Tibial nerve (tissue), 4 donors: ENCODE measurements at places on chromosomes 1 and 21. TPM values are rescaled to one million over a fixed set of nuclear protein-coding genes. Genes with fewer than 3 reads are reported as not detected.

Gene CLCNKB
- total RNA-seq = 0.39 TPM

GRCh38 chr1:205596876-205597275 lies 34.9 kb downstream of the ELK4 start:
- no peaks in the 10 kb centered on the region for H3K4me1 ChIP-seq
- H3K4me3 ChIP-seq = no peak overlapping the region
- no peaks in the 10 kb centered on the region for H3K27me3 ChIP-seq
- DNase-seq = no peak
- H3K27ac ChIP-seq = no peak overlapping the region
- no peaks in the 10 kb centered on the region for H3K36me3 ChIP-seq

Gene ACKR1
- total RNA-seq = 128 TPM

DNA sequence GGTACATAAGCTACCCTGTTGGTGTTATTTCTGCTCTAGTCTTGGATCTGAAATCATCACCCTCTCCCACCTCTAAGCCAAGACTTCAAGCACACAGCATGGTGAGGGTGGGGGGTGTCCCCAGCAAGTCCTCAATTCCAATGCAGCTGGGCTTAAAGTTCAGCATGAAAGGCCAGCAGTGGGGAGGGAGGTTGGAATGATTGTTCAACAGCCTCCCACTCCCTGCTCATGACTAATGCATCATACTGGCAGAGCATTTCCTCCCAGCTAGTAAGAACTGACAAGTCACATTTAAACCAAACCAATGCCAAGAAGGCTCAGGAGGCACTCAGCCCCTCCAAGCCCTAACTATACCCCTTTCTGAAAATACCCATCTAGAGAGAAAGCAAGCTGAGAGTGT lies 50.1 kb downstream of the TIAM1 start:
- no peak overlapping the region for H3K4me3 ChIP-seq
- H3K27ac ChIP-seq = no peak overlapping the region
- H3K27me3 ChIP-seq = no peaks in the 10 kb centered on the region
- H3K4me1 ChIP-seq = no peaks in the 10 kb centered on the region

DNA sequence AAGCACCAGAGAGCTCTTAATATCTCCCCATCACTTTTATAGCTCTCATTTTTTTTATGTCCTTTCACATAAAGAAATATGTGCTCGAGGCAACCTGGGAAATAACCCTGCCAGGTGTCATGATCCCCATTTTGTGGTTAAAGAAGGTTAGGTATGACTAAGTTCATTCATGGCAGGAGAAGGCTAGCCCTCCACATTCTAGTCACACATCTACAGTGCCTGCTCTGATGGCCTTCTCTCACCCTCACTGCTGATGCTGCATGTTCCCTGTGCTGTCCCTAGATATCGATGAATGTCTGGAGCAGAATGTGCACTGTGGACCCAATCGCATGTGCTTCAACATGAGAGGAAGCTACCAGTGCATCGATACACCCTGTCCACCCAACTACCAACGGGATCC lies 187.5 kb downstream of the TPR start:
- H3K27me3 ChIP-seq = no peaks in the 10 kb centered on the region
- H3K4me3 ChIP-seq = no peak overlapping the region
- no peak overlapping the region for H3K27ac ChIP-seq
- peaks cover 14% of the 10 kb centered on the region for H3K4me1 ChIP-seq

DNA sequence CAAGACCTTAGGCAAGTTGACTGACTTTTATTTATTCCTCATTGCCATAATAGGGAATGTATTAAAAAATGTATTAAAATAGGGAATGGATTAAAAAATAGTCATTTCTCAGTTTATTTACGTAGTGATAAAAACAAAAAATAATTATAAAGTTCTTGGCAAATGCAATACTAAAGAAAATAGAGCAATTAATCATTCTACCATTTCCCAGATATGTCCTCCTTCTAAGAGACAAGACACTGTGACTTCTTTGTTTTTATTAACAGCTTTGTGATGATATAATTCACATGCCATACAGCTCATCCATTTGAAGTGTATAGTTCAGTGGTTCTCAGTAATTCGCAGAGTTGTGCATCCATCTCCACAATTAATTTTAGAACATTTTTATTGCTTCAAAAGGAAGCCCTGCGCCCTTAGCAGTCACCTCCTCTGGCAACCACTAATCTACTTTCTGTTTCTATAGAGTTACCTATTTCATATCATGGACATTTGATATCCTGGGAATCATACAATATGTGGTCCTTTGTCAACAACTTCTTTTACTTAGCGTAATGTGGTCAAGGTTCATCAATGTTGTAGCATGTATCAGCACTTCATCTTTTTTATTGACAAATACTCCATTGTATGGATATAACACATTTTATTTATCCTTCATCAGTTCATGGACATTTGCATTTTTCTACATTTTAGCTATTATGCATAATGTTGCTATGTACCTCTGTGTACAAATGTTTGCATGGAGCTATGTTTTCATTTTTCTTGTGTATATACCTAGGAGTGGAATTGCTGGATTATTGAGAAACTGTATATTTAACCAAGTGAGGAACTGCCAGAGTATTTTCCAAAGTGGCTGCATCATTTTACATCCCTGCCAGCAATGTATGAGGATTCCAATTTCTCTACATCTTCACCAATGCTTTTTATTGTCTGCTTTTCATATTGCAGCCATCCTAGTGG lies 5.6 kb downstream of the TBX19 start:
- DNase-seq = no peak
- H3K36me3 ChIP-seq = no peaks in the 10 kb centered on the region
- no peaks in the 10 kb centered on the region for H3K4me1 ChIP-seq
- H3K27me3 ChIP-seq = no peaks in the 10 kb centered on the region

Gene PALMD
- total RNA-seq = 105 TPM

Gene HRNR
- not detected for total RNA-seq

Gene TNFSF4
- total RNA-seq = 5.1 TPM

- H3K36me3 ChIP-seq = no peaks in the 10 kb centered on the region
- no peak overlapping the region for H3K4me3 ChIP-seq
- no peak for DNase-seq
- no peaks in the 10 kb centered on the region for H3K27me3 ChIP-seq
- H3K4me1 ChIP-seq = no peaks in the 10 kb centered on the region
Observed at GRCh38 chr1:94350350-94350924, 67.8 kb upstream of the ABCD3 start.

Gene KCNT2
- total RNA-seq = 8.1 TPM

- H3K4me1 ChIP-seq = peaks cover 16% of the 10 kb centered on the region
- H3K36me3 ChIP-seq = no peaks in the 10 kb centered on the region
- H3K4me3 ChIP-seq = no peak overlapping the region
- H3K27me3 ChIP-seq = no peaks in the 10 kb centered on the region
Observed at GRCh38 chr1:203592156-203592555, 34.5 kb upstream of the ATP2B4 start.

DNA sequence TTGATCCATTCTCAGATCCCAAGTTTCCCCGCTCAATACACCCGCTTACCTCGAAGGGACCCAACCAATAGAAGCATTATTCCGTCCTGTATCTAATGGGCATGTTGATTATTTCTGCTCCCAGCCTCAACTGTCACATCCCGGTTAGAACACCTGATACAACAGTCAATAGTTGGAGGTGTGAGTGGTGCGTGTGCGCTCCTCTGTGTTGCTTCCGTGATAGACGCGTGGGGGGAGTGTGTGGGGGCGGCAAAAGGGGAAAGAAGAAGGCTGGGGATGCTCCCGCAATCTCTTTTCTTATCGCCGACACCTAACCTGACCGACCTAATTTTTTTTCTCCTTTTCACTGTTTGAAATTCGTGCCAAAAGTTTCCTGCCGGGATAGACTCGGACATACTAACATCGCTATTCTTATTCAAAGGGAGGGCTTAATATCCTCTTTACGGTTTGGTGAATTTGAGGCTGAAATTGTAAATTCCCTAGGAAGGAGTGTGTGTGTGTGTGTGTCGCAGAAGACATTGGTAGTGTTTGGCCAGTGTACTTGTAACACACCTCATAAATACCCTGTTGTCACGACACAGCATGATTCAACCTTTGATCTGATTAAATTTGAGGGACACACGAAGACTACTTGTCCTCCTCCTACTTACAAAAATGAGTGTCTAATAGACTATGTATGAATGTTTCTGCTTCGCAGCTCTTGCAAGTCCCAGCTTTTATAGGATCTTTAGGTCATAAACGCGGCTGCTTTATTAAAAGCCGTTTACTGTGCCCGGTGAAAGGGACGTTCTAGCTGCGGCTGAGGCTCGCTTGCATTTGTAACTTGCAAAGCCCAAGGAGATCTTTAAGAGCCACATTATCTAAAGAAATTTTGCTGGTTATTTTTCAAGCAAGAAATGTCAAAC lies 1.5 kb upstream of the PROX1 start:
- peaks cover 4% of the 10 kb centered on the region for H3K27me3 ChIP-seq
- no peak overlapping the region for H3K27ac ChIP-seq
- H3K4me1 ChIP-seq = peaks cover 14% of the 10 kb centered on the region
- no peaks in the 10 kb centered on the region for H3K36me3 ChIP-seq
- no peak overlapping the region for H3K4me3 ChIP-seq

Gene NGF
- 4.6 TPM for total RNA-seq

DNA sequence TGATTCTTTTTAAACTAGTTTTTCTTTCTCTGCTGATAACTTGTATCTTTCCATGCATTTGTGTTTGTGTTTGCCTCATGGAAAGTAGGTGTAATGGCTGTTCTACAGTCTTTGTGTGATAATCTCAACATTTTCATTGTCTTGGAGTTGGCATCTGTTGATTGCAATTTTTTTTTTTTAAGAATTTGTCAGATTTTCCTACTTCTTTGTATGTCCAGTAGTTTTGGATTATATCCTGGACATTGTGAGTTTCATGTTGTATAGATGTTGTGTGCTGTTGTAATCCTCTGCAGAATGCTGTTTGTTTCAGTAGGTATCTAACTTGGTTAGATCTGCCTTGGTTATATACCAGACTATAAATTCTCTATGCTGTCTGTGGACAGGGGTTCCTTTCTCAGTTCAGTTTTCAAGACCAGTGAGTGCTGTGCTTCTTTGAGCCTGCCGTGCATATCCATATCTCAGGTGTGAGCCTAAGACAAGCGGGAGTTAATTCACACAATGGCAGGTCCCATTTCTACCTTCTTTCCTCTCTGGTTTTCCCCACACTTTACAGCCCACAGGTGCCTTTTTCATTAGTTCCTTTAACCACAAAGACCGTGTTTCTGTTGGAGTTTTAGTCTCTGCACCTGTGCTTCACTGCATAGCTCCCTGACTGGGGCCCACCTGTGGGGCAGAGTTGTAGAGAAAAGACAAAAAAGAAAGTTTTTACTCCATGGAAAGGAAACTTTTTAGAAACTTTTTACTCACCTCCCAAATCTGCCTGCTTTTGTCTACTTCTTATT lies 69.9 kb downstream of the ITSN1 start:
- peaks cover 17% of the 10 kb centered on the region for H3K4me1 ChIP-seq
- H3K27ac ChIP-seq = no peak overlapping the region
- no peak overlapping the region for H3K4me3 ChIP-seq
- no peaks in the 10 kb centered on the region for H3K36me3 ChIP-seq
- DNase-seq = no peak

- H3K27me3 ChIP-seq = no peaks in the 10 kb centered on the region
- no peak overlapping the region for H3K27ac ChIP-seq
- no peak for DNase-seq
Observed at GRCh38 chr1:18945401-18945849, 11.1 kb downstream of the IFFO2 start.

GRCh38 chr1:221809091-221810029 lies 67.5 kb upstream of the DUSP10 start:
- DNase-seq = no peak
- no peak overlapping the region for H3K4me3 ChIP-seq
- no peaks in the 10 kb centered on the region for H3K36me3 ChIP-seq
- H3K27me3 ChIP-seq = no peaks in the 10 kb centered on the region
- no peak overlapping the region for H3K27ac ChIP-seq

DNA sequence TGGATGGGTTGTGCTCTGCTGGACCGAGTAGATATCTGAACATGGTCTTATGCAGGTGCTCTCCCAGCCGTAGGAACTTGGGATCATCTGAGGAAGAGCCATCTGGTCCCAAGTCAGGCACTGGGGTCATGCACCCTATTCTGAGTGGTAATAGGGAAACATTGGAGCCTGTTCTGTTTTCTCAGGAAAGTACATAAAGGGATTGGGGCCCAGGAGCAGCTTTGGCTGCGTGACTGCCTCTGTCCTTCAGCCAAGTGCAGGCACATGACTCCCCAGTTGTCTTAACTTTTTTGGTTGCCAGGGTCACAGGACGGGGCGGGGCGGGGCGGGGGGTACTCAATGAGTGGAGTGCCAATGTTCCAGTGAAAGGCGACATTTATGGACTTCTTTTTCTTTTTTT lies 11.5 kb downstream of the PFKFB2 start:
- H3K4me3 ChIP-seq = no peak overlapping the region
- H3K27ac ChIP-seq = no peak overlapping the region
- no peak for DNase-seq
- no peaks in the 10 kb centered on the region for H3K27me3 ChIP-seq

- DNase-seq = no peak
- H3K4me3 ChIP-seq = no peak overlapping the region
- no peak overlapping the region for H3K27ac ChIP-seq
- H3K36me3 ChIP-seq = no peaks in the 10 kb centered on the region
Observed at GRCh38 chr1:24418898-24419628, 3.5 kb downstream of the NIPAL3 start.

DNA sequence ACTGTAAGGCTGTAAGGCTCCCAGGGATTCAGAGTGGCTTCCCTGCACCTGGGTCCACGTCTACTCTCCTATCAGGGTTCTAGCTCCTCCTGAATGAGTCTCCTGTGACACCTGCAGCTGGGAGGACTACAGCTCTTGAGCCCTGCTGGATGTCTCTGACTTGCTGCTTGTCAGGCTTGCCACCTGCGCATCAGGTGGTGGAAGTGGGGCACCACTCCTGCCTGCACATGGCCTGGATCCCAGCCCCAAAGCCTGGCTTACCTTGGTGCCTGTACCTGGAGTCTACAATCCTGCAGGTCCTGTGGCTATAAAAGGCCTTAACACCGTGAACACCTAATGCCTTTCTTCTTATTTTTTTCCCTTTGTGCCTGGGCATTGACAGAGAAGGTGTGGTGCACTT lies 82.2 kb downstream of the FAM78B start:
- H3K4me1 ChIP-seq = no peaks in the 10 kb centered on the region
- no peak for DNase-seq
- H3K27me3 ChIP-seq = no peaks in the 10 kb centered on the region
- H3K36me3 ChIP-seq = no peaks in the 10 kb centered on the region
- H3K27ac ChIP-seq = no peak overlapping the region
